ENCODE measurements at places on chromosomes 11 and 22.

DNA sequence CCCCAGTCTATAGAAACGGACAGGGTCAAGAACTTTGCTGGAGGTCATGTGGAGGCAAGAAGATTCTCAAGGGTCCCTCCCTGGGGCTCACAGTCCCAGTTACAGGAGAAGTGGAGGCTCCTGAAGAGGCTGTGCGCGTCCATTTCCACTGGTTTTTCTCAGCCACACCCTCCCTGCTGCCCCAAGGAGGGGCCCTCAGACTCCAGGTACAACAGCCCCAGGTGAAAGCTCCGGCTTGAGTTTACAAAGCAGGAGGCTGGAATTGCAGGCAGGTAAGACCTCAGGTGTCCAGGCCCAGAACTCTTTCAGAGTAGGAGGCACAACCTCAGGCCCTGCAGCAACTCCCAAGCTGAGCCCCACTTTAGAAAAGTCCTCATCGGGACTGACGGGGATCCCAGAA lies 3.1 kb downstream of the SHANK2 start:
- DNase-seq: no peak

GRCh38 chr11:64833509-64833908 lies 10.9 kb downstream of the CDC42BPG start:
- DNase-seq: no peak

DNA sequence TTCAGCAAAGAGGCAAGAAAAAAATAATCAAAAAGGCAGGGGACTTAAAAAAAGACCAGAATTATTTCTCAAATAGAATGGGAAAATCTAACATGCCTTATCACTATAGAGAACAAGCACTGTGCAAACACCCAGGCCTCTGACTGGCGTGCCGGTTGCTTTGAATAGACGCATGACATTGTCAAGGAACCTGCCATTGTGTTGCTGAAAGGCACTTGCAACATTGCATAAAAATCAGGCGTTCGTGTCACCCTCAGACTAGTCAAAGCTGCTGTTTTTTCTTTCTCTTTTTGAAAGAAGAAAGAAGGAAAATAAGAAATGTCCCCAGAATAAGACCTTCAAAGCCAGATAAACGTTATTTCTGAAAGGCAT lies 549.3 kb upstream of the CADM1 start:
- no peak for DNase-seq

DNA sequence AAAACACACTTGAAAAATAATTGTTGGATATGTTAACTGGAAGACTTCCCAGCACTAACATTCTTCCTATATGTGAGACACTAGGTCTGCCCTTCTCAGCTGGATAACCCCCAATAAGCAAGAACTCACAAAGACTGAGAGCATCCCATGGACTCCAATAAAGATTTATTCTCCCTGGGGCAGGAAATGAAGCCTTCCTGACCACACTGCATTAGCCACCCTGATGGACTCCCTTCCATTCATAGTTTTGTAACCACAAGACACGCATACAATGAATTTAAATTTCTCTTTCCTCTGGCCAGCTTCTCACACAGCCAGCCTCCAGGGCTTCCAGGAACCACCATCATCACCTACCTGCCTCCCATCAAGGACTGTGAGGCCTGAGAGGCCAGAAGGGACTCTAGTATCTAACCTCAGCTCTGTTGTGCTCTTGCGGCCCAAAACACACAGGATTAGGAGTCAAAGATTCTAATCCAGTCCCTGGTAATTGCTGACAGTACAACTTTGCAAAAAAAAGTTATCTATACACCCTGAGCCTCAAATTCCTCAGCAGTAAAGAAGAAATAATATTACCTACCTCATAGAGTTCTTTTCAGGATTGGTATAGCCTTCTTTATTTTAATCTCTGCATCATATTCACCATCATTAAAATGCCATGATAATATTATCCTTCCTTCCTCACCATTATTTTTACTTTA lies 45.6 kb upstream of the GDPD4 start:
- no peak for DNase-seq

GRCh38 chr11:87719326-87720073 lies 455.7 kb downstream of the RAB38 start:
- DNase-seq: no peak

DNA sequence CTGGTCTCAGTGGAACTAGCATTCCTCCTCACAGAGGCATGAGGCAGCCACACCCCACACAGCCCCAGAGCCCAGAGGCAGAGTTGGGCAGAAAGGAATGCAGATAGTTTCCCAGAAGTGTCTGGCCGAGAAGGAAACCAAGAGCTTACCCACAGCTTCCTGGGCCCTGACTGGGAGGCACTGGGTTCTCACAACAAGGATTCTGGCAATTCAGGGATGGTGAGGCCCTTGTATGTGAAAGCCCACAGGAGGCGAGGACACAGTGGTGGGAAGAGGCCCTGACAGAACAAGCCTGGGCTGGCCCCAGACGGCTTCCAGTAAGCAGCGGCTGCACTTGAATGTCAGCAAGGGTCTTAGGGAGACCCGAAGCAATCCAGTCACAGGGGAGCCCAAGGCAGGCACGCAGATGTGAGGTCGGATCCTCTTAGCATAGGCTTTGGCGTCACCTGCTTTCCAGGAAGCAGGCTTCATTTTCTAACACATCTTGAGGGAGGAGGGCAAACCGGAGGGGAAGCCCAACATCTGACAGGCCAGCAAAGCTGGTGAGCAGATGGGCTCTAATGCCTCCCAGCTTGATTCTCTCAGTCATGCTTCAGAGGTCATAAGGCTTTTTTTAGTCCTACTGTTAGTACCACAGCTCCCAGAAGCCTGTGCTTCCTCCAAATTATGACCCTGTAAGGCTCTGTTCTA lies 78.3 kb upstream of the AKIP1 start:
- no peak for DNase-seq

DNA sequence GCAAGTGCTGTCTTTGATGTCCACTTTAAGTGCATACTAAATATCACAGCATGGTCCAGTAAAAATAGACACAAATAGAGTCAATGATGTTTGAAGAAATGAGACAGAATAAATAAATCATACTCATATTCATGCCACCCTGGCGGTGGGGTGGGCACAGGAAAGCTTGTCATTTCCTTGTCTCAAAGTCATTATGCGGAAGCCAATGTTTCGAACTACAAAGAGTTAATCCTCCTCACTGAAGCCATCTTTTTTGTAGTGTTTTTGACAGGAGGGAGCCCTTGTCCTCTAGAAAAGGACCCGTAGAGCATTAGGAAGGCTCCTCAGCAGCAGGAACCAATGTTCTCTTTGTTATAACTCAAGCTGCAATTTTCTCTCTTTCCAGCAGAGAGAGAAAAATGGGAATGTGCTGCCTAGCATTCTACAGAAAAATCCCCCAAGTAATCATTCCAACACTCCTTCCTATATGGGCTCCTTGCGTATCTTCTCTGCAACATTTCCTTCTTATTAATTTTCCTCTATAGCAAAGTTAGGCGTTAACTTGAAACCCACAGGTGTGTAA lies 30.6 kb downstream of the SC5D start:
- DNase-seq: no peak

- DNase-seq: no peak
These were observed 25.0 kb downstream of the CASP12 start for GRCh38 chr11:104873252-104873651.

DNA sequence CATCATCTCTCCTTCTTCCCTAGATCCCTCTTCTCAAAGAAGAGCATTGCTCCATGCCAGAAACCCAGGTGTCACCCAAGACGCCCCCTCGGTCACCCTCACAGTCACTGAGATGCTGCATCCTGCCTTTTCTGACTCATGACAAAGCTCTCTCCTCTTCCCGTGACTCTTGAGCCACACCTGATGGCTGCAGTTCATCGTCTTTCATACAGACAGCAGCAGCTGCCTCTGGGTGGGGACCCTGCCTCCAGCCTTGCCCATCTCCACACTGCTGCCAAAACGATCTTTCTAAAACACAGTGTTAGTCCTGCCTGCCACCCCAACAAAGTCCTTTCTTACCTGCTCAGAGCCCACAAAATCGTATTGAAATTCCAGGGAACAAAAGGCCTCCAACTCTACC lies 44.8 kb downstream of the BUD13 start:
- no peak for DNase-seq

DNA sequence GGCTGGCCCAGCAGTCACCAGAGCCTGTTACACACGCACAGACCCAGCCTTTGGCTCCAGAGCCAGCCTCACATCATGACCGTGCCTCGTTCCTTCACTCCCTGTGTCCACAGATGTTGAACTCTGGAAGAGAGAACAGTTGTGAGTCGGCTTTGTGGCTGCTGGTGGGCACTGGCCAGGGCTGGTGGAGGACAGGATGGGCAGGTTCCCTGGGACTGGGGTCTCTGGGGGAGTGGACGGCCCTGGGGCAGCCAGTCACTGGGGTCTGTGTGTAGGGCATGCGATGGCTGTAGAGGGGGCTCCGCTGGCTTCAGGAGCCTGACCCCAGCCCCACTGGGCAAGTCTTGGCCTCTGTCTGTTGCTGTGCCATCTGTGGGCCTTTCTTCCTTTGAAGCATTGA lies 1070.1 kb downstream of the BRD1 start:
- no peak for DNase-seq

DNA sequence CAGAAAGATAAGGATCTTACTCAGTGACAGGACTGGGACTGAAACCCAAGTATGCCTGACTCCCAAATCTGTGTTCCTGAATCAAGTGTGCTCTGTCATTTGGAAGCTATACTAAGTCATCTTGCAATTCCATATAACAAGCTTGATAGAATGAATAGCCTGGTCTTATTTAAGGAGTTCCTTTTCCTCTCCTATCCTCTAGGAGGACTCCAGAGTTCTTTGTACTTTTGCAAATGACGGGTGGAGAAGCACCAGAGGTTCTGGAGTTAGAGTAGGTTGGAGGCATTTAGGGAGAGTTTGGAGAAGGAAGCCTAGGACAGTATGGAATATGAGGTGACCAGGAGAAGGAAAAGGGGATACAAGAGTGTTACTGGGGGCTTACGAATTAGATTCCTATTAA lies 92.9 kb upstream of the RCN1 start:
- no peak for DNase-seq

DNA sequence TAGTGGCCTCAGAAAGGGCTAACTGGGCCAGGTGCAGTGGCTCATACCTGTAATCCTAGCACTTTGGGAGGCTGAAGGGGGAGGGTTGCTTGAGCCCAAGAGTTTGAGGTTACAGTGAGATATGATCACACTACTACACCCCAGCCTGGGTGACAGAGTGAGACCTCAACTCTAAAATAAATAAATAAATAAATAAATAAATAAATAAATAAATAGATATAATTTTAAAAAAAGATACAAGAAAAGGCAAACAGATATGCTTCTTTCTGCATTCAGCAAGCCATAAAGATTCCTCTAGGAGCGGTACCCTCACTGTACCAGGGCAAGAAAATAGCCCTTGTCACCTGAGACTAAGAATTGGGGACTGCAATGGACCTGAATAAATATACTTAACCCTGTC lies 1.3 kb upstream of the RSPH14 start:
- DNase-seq: no peak

- no peak for DNase-seq
These were observed 33.3 kb downstream of the ME3 start for GRCh38 chr11:86639137-86639536.

GRCh38 chr22:44147821-44148574 lies 32.7 kb upstream of the PARVG start:
- no peak for DNase-seq

- DNase-seq: no peak
These were observed 37.4 kb downstream of the PDGFB start for GRCh38 chr22:39207141-39208012.

DNA sequence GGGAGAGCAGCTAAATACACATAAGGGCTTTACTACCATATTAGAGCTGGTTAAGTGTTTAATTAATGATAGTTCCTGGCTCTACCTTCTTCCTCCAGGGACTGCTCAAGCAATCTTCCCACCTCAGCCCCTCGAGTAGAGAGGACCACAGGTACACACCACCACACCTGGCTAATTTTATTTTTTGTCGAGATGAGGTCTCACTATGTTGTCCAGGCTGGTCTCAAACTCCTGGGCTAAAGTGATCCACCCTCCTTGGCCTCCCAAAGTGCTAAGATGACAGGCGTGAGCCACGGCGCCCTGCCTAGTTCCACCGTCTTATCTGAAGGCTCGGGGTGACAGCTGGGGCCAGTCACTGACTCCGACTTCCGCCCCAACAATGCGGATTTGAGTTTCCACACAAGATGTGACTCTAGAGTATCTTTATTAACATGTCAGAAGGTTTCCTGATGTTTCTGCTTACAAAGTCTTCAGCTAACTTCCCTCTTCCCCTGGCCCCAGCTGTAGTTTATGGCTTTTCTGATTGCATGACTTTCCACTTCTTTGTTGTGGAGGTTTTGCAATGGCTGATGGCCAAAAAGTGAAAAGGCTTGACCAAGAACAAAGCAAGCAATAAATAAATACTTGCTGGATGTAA lies 16.8 kb downstream of the TPST2 start:
- DNase-seq: no peak

GRCh38 chr22:46829117-46829891 lies 66.9 kb downstream of the TBC1D22A start:
- DNase-seq: no peak

DNA sequence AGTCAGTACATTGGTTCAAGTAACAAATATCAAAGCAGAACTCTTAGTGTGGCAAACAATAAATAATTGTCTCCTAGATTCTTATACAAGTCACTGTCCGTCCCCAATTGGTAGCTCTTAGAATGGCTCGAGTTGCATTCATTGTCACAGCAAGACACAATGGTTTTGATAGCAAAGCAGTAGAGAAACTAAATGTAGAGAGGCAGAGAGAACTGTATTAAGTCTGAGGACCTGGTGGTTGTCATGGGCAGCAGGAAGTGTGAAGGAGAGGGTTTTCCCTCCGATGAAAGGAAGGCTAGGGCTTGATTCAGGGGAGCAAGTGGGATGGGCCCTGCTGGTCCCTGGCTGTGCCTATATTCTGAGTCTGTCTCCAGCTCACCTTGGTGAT lies 36.6 kb downstream of the RCOR2 start:
- no peak for DNase-seq

DNA sequence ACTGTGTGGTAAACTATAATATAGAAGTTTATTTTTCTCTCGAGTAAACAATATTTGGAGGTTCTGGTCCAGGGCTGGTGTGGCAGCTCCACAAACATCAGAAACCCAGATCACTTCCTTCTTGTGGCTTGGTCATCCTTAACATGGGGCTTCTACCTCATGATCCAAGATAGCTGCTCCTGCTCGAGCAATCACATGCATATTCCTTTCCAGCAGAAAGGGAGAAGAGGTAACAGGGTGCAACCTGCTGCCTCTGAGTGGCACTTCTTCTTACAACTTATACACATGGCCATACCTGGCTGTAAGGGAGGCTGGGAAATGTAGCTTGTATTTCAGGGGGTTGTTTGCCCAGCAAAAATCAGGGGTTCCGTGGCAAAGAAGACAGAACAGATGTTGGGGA lies 44.6 kb upstream of the SYT7 start:
- DNase-seq: no peak

- no peak for DNase-seq
These were observed 105.1 kb downstream of the CHST1 start for GRCh38 chr11:45560155-45560912.

Measured in activated naive CD4-positive, alpha-beta T cell (primary cell).